Breast epithelium (tissue), 4 donors: ENCODE measurements at places on chromosomes 6 and 20. TPM values are rescaled to one million over a fixed set of nuclear protein-coding genes. Genes with fewer than 3 reads are reported as not detected.

MEP1A gene
- total RNA-seq = not detected

VSTM2L gene
- 0.44 TPM for total RNA-seq

SLC12A5 gene
- not detected for total RNA-seq

SFTA2 gene
- not detected for total RNA-seq

CLVS2 gene
- not detected for total RNA-seq

DNA sequence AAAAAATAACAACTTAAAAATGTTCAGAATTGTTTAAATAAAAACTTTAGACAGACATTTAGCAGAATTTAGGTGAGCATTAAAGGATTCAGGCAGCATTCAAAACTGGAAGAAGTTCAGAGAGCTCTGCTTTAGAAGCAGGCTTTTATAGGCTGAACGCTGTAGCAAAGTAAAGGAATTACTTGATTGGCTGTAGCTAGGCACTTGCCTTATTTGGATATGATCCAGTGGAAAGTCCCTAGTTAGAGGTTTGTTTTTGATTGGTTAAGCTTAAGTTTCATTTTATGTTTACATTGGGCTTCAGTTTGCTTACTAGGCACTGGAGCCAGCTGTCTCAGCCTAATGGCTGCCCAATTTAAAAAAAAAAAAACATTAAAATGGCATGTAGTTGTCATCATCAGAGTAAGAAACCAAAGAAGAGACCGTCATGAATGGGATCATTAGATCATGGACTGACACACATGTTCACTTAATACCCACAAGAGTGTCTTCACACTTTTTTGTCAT lies 65.1 kb downstream of the CBFA2T2 start:
- no peaks in the 10 kb centered on the region for H3K4me1 ChIP-seq
- DNase-seq = no peak
- H3K4me3 ChIP-seq = no peak overlapping the region
- no peaks in the 10 kb centered on the region for H3K27me3 ChIP-seq

DNA sequence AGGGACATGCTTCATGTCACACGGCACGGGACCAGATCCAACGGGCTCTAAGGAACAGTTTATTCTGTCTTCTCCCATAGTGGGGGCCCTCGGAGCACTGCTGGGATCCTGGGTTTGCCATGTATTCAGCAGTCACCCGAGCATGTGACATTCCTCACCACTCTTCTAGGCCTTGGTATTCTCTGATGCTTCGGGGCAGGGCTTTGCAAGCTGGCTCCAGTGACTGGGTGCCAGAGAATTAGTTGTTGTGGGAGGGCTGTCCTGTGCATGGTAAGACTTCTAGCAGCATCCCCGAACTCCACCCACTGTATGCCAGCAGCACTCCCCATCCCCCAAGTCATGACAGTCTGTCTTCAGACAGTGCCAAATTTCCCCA lies 5.4 kb downstream of the CCN5 start:
- no peaks in the 10 kb centered on the region for H3K27me3 ChIP-seq
- H3K36me3 ChIP-seq = no peaks in the 10 kb centered on the region
- H3K4me1 ChIP-seq = peaks cover 3% of the 10 kb centered on the region
